Activated CD4-positive, alpha-beta T cell treated with anti-CD3 and anti-CD28 coated beads, Interleukin-2, amount 50 U/mL, for 48 hours (primary cell): ENCODE measurements at places on chromosomes 2 and 18.
A peak's percentile ranks its signal among the peaks of the same experiment; 100 is the strongest.

DNA sequence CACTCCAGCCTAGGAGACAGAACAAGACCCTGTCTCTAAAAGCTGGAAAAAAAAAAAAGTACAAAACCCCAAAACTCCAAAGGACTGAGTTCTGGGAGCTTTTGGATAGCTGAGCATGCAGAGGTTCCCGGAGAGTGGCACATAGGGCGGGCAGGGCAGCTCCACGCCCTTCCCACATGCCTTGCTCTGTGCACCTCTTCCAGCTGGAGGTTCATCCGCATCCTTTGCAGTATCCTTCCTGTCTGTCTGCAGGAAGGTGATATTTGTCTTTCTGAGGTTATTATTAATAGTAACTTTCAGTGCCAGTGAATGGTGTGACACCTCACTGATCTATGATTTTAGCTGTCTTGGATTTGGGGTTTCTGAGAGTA lies 70.2 kb downstream of the INPP4A start:
- no peak for DNase-seq

- DNase-seq = no peak
Measured at GRCh38 chr18:41922176-41922575, 32.9 kb upstream of the PIK3C3 start.

DNA sequence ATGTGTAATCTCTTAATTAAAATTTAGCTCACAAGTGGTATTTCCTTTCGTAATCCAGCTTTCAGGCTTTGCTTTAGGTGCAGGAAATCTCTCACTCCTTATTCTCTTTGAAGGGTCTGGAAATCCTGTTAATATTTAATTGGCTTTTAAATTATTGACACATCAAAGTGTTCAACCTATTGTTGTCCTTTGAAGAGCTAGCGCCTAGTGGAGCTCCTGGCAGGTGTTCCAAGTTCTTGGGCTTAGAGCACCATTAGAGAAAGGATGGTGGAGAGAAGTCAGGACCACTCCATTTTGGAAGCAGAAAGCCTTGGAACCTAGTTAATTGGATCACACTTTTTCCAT lies 92.4 kb downstream of the CABLES1 start:
- DNase-seq = no peak

- no peak for DNase-seq
Measured at GRCh38 chr2:75559680-75560021, 1.1 kb downstream of the EVA1A start.

DNA sequence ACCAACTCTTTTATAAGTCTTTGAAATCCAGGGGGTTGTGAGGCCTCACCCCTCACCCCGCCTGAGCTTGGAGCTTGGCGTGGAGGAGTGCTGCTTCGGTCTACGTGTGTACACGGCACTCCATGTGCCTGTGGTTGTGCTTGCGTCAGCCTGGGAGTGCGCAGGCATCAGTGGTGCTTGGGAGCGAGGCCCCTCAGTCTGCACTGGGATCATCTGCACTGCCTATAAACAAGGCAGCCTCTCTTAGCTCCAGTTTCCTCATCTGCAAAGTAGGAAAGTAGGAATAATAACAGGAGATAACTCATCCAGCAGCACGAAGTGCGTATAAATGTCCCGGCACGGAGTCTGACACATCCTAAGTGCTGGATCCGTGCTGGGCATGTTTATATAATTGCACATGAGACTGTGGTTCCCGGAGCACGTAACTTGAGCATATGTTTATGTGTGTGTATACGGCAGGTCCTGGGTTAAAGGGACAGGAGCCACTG lies 1.2 kb downstream of the GYPC start:
- DNase-seq = peak; percentile 69

DNA sequence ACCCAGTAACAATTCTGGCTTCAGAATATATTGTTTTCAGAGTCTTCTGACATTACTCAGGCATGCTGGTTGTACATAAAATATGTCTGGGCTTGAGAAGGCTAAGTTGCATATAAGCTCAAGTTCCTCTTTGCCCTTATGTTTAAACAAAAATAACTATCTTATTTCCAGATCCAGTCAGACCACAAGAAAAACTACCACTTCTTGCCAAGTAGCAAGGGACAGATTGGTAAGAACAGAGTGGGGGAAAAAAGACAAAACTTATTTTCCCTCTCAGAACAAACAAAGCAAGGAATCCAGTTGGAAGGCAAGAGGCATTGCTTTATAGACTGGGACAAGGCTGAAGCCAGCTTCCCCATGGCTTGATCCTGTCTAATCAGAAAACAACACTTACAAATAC lies 1036.7 kb upstream of the CELF4 start:
- no peak for DNase-seq

DNA sequence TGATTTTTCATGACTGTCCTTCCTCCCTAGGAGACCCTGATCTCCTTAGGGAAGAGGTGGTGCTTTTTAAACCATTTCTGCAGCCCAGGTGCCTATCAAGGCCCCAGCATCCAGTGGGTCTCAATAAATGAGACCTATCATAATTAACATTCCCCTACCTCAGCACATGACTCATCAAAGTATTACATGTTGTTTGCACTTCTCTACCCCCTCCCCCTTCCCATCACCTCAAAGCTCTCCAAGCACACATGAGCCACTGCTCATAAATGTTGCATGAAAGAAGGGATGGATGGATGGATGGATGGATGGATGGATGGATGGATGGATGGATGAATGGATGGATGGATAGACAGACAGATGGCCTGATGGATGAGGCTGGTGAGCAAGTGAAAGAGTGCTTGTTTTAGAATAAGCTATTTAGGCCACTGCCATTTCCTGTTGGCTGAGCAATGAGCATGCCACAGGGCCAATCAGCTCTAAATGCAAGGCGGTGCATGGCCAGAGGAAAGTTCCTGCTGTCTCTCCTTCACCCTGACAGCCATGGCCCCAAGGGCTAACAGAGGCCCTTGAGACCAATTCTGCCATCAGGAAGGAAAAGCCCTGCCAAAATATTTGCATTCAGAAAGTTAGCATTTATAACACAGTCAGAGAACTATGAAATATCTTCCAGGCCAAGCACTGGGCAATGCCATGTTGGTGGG lies 20.9 kb upstream of the STEAP3 start:
- DNase-seq = no peak

DNA sequence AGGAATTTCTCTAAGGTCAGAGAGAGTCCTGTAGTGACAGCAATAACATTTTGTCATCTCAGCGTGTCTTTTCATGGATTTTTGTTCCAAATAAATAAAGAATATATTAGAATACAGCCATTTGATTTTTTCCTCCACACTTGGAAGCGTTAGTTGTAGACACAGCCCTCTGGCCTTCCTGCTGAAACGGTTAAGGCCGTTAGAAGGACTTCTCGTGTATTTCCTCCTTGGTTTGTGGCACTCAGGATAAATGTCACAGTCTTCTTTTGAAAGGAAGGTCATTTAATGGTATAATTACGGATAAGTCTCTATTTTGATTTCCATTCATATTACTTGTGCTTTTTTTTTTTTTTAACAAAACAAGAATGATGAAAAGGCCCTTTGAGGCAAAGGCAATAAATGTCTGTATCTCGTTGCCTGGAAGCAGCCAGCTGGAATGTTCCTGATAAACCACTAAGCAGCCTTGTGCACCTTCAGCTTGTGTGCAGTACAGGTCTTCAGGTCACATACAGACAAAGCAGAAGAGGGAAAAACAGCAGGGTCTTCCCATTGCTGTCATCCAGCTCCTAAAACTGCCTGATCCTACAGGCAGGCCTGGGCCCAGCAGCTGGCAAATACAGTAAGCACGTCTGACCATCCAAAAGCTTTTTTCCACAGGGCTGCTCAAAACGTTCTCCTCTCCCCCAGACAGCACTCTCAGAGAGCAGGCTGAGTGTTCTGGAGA lies 14.4 kb downstream of the EFR3B start:
- DNase-seq = no peak

DNA sequence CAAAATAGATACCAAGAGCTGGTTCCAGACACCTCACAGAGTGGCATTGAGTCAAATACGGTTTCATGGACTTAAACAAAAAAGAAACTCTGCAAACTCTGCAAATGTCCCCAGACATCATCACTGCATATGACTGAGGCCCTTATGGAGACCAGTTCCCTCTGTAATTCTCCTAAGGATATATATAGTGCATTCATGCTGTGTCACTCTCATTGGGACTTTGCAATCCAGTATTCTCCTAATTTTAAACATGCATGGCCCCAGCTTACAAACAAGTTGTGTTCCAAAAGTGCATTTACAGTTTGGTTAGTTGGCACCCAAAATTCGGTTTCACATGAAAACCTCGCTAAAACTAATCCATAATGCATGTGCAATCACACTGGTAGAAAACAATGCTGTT lies 18.6 kb upstream of the INO80C start:
- no peak for DNase-seq

DNA sequence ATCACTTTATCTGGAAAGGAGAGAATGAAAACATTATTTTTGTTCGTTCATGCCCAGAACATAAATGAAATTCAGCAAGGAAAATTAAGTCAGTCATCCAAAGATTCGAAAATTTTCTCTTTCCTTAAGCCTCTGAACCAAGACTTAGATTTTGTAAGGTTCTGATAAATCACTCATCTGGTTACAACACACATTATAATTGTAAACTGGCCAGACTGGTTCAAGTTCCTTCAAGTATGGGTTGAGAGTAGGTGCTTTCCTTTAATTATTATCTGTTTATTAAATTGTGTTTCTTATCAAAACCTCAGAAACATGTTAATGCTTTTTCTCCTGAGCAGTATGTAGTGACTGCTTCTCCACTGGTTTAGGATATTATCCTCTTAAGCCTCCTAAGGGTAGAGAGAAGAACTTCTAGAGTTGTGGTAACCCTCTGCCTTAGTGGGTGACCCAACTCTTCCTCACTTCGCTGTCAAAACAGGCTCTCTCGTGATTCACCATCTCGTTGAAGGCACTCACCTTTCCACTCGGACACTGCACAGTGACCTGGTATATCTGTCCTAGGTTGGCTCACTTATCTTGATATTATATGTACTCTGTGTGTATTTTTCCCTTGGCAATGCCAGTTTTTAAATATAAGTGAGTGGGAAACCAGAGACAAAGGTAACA lies 325.9 kb downstream of the PAX3 start:
- no peak for DNase-seq

GRCh38 chr18:55768255-55768654 lies 180.3 kb upstream of the TCF4 start:
- DNase-seq = no peak

DNA sequence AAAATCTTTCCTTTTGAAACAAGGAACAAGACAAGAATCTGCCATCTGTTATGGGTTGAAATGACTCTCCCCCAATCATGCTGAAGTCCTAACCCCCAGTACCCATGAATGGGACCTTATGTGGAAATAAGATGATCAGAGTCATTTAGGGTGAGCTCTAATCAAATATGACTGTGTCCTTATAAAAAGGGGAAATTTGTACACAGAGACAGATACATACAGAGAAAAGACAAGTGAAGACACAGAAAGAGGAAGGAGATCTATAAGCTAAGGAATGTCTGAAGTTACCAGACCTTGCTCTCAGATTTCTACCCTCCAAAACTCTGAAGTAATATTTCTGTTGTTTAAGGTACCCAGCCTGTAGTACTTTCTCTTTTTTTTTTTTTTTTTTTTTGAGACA lies 15.7 kb downstream of the TGFBRAP1 start:
- no peak for DNase-seq

- DNase-seq = no peak
Measured at GRCh38 chr2:208334230-208334629, 68.2 kb downstream of the PIKFYVE start.

DNA sequence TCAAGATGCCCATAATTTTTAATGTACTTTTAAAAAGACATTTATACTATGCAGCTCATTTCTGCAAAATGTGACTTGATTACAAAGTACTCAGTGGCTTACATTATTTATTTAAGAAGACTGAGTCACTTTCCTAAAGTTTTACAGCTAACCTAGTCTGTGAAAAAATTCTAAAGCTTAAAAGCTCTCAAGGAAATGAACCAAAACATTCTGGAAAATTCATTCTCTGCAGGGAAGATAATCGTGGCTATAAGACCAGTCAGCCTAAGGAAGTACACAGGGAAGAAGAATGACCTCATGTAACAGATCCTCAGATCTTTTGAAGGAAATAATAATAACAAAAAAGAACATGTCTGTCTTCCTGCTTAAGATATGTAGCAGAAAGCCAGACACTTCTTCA lies 232.1 kb upstream of the STK17B start:
- no peak for DNase-seq

GRCh38 chr2:216109962-216110614 lies 940 bp downstream of the XRCC5 start:
- no peak for DNase-seq
